Pancreas (tissue), 10 donors: ENCODE measurements at places on chromosomes 4 and X.

GRCh38 chrX:12673487-12673886 lies 117.7 kb upstream of the PRPS2 start:
- H3K27ac ChIP-seq: no peak overlapping the region
- no peaks in the 10 kb centered on the region for H3K36me3 ChIP-seq
- no peak for DNase-seq

DNA sequence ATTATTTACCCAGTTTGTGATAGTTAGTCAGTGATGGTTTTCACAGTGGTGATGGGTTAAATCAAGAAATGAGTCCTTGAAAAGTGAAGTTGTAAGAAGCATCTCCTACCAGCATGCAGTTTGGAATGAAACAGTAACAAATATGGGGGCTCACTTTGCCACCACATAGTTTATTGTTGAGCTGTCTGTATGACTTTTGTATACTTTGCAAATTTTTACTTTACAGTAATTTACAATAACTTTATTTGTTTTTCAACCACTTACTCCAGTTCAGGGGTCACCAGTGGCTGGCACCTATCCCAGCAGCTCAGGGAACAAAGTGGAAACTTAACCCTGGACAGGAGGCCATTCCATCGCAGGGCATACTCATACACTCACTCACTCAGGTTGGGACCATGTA lies 64.5 kb upstream of the ANKRD50 start:
- no peak for DNase-seq
- H3K27me3 ChIP-seq: no peaks in the 10 kb centered on the region
- no peak overlapping the region for H3K4me3 ChIP-seq
- H3K27ac ChIP-seq: no peak overlapping the region
- H3K36me3 ChIP-seq: no peaks in the 10 kb centered on the region
- H3K4me1 ChIP-seq: no peaks in the 10 kb centered on the region

GRCh38 chrX:14026121-14026520 lies 3.6 kb downstream of the GEMIN8 start:
- H3K4me3 ChIP-seq: no peak overlapping the region
- no peak overlapping the region for H3K27ac ChIP-seq
- no peaks in the 10 kb centered on the region for H3K36me3 ChIP-seq
- H3K4me1 ChIP-seq: peaks cover 6% of the 10 kb centered on the region
- no peaks in the 10 kb centered on the region for H3K27me3 ChIP-seq

GRCh38 chrX:133513123-133513522 lies 97.8 kb upstream of the GPC4 start:
- H3K4me1 ChIP-seq: no peaks in the 10 kb centered on the region
- no peak overlapping the region for H3K4me3 ChIP-seq
- no peak overlapping the region for H3K27ac ChIP-seq

- no peak overlapping the region for H3K4me3 ChIP-seq
- H3K36me3 ChIP-seq: no peaks in the 10 kb centered on the region
- H3K27ac ChIP-seq: no peak overlapping the region
Observed at GRCh38 chrX:148504506-148504905, 4.1 kb downstream of the AFF2 start.

- H3K27me3 ChIP-seq: peaks cover 5% of the 10 kb centered on the region
- no peak overlapping the region for H3K27ac ChIP-seq
- no peak for DNase-seq
- H3K4me1 ChIP-seq: no peaks in the 10 kb centered on the region
- H3K4me3 ChIP-seq: no peak overlapping the region
Observed at GRCh38 chrX:114715096-114715495, 131.2 kb downstream of the HTR2C start.

DNA sequence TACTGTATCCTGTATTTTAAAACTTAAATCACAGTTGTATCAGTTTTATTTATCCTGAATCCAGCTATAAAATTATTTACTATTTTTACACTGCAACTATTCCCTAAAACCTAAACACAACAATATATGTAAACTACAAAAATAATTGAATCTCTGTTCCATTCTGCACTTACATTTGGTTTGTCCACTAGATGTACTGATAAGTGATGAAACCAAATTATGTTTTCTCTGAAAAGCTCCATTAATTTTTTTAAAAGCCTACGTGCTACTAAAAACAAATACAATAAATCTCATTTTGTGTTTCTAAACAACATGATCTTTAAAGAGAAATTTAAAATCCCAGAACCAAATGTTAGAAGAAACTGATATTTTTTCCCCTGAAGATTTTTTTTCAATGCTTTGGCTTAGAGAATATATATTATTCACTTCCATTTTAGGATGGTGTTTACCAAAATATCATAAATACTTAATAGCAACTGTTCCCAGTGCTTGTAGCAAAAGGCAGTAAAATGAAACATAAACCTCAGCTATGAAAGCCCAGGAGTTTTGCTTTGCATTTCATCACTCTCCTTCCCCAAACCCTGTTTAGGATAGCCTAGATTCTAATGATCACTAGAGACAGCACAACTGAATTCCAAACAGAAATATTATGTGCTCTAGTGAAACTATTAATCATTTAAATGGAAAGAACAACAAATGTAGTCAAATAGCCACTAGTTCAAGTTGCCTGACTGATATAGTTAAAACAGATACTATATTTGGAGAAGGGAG lies 19.7 kb downstream of the ANTXR2 start:
- H3K36me3 ChIP-seq: no peaks in the 10 kb centered on the region
- no peaks in the 10 kb centered on the region for H3K27me3 ChIP-seq
- H3K27ac ChIP-seq: no peak overlapping the region
- H3K4me1 ChIP-seq: no peaks in the 10 kb centered on the region
- H3K4me3 ChIP-seq: no peak overlapping the region
- no peak for DNase-seq

DNA sequence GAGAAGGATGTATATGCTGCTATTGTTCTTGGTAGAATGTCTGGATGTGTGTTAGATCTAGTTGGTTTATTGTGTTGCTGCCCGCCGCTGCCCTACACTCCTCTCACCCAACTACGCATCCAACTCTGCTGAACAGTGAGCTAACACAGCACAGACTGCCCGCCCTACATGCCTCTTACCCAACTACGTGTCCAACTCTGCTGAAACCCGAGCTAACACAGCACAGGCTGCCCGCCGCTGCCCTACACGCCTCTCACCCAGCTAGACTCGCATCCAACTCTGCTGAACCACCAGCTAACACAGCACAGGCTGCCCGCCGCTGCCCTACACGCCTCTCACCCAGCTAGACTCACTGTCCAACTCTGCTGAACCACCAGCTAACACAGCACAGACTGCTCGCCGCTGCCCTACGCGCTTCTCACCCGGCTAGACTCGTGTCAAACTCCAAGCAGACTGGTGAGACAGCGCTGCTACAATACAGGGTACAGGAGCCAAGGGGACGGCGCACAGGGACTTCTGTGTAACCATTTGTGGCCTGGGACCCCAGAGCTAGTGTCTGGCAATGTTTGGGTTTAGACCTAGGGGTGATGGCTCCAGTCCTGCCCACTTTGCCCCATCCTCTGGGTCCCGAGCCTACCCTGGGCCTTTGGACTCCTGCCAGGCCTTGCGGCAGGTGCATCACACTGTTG lies 11.6 kb upstream of the CTBP1 start:
- no peaks in the 10 kb centered on the region for H3K4me1 ChIP-seq
- no peak for DNase-seq
- no peak overlapping the region for H3K27ac ChIP-seq
- H3K36me3 ChIP-seq: no peaks in the 10 kb centered on the region

- H3K27me3 ChIP-seq: no peaks in the 10 kb centered on the region
- no peaks in the 10 kb centered on the region for H3K4me1 ChIP-seq
- H3K27ac ChIP-seq: no peak overlapping the region
- no peak overlapping the region for H3K4me3 ChIP-seq
- no peaks in the 10 kb centered on the region for H3K36me3 ChIP-seq
Observed at GRCh38 chr4:161320377-161320776, 843.4 kb downstream of the FSTL5 start.

DNA sequence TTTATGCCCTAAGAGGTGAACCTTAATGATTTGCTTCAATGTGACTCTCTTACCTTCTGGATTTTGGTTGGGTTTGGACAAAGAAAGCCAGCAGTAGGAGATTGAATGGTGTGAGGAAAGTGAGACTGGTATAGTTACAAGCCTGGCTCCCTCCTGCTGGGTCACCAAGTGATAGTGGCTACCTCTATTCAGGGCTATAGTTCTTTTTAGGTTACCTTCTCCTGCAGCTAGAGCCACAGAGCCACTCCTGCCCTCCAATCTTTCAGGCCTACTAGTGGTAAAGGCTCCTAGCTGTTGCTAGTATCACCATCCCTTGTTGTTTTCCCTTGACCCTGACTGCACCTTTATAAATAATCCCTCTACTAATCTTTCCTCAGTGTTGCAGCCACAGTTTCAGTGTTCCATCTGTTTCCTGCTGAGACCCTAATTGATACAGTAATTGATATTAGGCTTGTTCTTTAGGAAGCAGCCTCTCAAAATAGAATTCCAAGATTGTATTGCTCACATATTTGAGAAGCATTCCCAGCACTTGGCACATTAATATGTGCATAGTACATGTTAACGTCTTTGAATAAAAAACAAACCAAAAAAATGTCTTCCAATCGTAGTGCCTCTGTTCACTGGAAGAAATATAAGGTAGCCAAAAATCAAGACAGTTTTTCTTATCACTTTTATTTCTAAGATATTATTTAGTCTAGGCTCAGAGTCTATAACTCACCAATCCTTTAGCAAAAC lies 82.3 kb downstream of the SRPX start:
- no peak for DNase-seq
- H3K27ac ChIP-seq: no peak overlapping the region
- no peak overlapping the region for H3K4me3 ChIP-seq

DNA sequence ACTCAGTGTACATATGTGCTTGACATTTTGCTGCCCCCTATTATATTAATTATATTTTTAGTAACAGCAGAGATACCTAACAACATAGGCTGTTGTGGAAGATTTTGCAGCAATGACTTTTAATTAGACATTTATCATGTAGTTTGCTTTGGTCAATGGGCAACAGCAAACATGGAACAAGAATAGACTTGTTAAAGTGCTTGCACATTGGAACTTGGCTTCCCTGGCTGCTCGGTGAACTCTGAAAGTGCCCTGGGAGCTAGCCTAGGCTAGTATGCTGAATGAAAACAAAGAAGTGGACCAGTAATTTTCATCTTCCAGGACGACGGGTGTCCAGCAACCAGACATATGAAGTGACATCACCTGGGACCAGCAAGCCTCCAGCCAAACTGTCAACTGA lies 1157.1 kb downstream of the ARAP2 start:
- no peaks in the 10 kb centered on the region for H3K4me1 ChIP-seq
- DNase-seq: no peak
- H3K27ac ChIP-seq: no peak overlapping the region
- no peaks in the 10 kb centered on the region for H3K27me3 ChIP-seq
- no peak overlapping the region for H3K4me3 ChIP-seq

DNA sequence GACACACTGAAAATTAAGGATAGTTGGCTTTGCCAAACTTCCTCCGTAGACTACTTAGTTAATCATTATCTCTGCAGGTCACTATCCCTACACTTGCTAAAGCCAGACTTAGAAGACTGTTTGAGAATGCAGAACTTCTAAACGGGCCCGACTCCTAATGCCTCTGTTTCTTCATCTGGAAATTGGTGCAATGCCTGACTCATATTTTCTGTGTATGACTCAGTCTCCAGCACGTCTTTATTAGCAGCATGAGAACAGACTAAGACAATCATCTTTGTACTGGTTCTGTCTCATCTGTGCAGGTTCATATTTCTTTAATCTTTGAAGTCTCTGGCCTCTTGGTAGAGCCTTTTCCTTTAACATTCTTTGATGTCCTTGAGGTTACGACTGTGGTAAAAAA lies 411.9 kb upstream of the ACTRT1 start:
- no peak overlapping the region for H3K27ac ChIP-seq
- H3K4me1 ChIP-seq: no peaks in the 10 kb centered on the region
- H3K4me3 ChIP-seq: no peak overlapping the region
- no peaks in the 10 kb centered on the region for H3K36me3 ChIP-seq

DNA sequence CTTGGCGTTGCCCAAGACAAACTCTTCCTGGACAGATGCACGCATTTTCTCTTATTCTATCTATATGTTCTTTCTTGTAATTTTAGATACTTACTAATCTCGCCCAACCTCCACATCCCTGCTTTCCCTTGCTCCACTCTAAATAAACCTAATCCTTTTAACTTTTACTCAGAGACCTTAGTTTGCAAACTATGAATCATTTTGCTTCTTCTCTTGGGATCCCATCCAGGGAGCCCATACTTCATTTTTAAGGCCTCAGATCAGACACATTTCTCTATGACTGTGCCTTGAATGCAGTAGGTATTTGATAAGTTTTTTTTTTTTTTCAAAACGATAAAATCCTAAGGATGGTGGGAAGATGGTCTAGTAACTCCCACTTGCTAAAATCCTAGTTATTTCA lies 353.8 kb upstream of the HAND2 start:
- no peak overlapping the region for H3K4me3 ChIP-seq
- DNase-seq: no peak
- H3K36me3 ChIP-seq: no peaks in the 10 kb centered on the region
- H3K27me3 ChIP-seq: no peaks in the 10 kb centered on the region

DNA sequence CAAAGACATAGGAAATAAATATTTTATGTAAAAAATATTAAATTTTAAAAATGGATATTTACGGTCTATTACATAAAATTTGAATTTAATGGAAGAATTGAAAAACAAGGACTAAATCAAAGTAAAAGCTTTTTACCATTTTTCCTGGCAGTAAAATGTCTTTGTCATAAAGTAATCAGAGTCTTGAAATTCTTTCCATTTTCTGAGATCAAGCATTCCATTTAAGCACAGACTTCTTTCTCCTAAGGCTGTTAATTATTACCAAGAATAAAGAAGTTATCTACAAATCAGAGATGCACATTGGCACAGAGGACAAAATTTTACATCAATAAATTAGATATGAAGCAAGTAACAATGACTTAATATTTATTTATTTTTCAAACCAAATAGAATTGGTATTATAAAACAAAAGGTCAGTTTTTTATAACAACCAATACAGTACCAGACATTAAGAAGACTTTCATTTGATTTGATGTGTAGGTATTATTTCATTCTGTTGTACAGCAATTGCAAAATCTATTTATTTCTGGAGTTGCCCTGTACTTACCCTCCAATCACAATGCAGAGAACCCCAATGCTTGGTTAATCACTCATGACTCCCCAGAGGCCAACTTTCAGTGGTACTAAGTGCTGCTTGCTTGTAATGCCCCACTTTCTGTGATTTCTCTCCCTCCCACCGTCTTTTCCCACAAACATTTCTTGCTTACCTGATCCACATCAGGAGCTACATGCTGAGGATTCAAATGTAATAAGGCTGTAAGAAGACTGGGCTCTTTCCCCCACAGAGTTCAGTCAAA lies 254.6 kb downstream of the GASK1B start:
- no peak for DNase-seq
- H3K4me3 ChIP-seq: no peak overlapping the region
- no peaks in the 10 kb centered on the region for H3K27me3 ChIP-seq
- H3K36me3 ChIP-seq: no peaks in the 10 kb centered on the region
- no peak overlapping the region for H3K27ac ChIP-seq

DNA sequence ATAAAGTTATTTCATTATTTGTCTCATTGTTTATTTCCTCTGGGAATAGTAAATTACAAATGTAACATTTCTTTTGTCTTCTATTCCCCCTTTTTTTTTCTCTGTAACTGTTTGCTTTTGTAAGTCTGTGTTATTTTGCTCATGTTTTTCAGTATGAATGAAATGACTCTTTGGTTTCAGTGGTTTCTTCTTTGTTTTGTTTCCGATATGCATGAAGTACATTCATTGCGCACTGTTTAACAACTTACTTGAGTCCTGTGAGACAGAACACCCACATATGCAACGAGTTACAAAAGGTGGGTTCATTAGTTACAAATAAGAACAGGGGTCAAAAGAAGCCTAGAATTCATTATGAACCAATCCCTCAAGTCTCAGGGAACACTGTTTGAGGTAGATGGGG lies 175.0 kb upstream of the UGT8 start:
- no peaks in the 10 kb centered on the region for H3K27me3 ChIP-seq
- no peak for DNase-seq
- H3K4me1 ChIP-seq: no peaks in the 10 kb centered on the region
- no peaks in the 10 kb centered on the region for H3K36me3 ChIP-seq
- no peak overlapping the region for H3K27ac ChIP-seq
- H3K4me3 ChIP-seq: no peak overlapping the region
